ENCODE measurements at places on chromosomes 1 and 21. TPM values are rescaled to one million over a fixed set of nuclear protein-coding genes. Genes with fewer than 3 reads are reported as not detected.

The KCNQ4 gene
- 0.22 TPM for total RNA-seq

The CFAP141 gene
- total RNA-seq = not detected

The LDLRAD1 gene
- not detected for total RNA-seq

The RRP1B gene
- total RNA-seq = 34.7 TPM

The TMEM82 gene
- total RNA-seq = not detected

The TMOD4 gene
- total RNA-seq = 0.30 TPM

The CAMK2N1 gene
- total RNA-seq = 33.9 TPM

The C4BPA gene
- total RNA-seq = 0.48 TPM

The DCST2 gene
- 0.46 TPM for total RNA-seq

The BCL2L15 gene
- total RNA-seq = 0.65 TPM

The ZNF683 gene
- not detected for total RNA-seq

The DMRTA2 gene
- 0.15 TPM for total RNA-seq

The ZNF648 gene
- not detected for total RNA-seq

The TMEM269 gene
- 0.08 TPM for total RNA-seq

The TRNP1 gene
- 199 TPM for total RNA-seq

The SLC35D1 gene
- total RNA-seq = 7.2 TPM

The ZC3H11A gene
- total RNA-seq = 52.4 TPM

The SLAMF8 gene
- not detected for total RNA-seq

The CD244 gene
- not detected for total RNA-seq

The SYF2 gene
- total RNA-seq = 38.1 TPM

The PAX7 gene
- total RNA-seq = 0.50 TPM

The ETS2 gene
- 74.3 TPM for total RNA-seq

The MAP3K7CL gene
- 1.9 TPM for total RNA-seq

The DUSP12 gene
- total RNA-seq = 44.0 TPM

The CADM3 gene
- total RNA-seq = 0.14 TPM

The ACTL8 gene
- 1.9 TPM for total RNA-seq

The AKR1A1 gene
- total RNA-seq = 76.7 TPM

The KCNE2 gene
- not detected for total RNA-seq

The SPATA46 gene
- not detected for total RNA-seq

The BARHL2 gene
- not detected for total RNA-seq

The OR2T35 gene
- not detected for total RNA-seq

The CMPK1 gene
- total RNA-seq = 61.9 TPM

The KIF14 gene
- 15.1 TPM for total RNA-seq

The PRXL2B gene
- 19.5 TPM for total RNA-seq

The FAM151A gene
- total RNA-seq = not detected

The GSTM2 gene
- 3.2 TPM for total RNA-seq

The NUP210L gene
- not detected for total RNA-seq

The OLFML3 gene
- total RNA-seq = 5.2 TPM

The ARID1A gene
- total RNA-seq = 35.0 TPM

The NPHS2 gene
- not detected for total RNA-seq

The IFT25 gene
- total RNA-seq = 36.6 TPM

The TRIM17 gene
- total RNA-seq = not detected

The RIMS3 gene
- total RNA-seq = 0.99 TPM

The MLLT11 gene
- 19.0 TPM for total RNA-seq
